Mesothelial cell of epicardium (in vitro differentiated cells): ENCODE measurements at places on chromosomes 3 and 15. TPM values are rescaled to one million over a fixed set of nuclear protein-coding genes. Genes with fewer than 3 reads are reported as not detected.

- H3K4me1 ChIP-seq, result peaks cover 52% of the 10 kb centered on the region
- H3K36me3 ChIP-seq, result peaks cover 2% of the 10 kb centered on the region
- H3K27me3 ChIP-seq, result no peaks in the 10 kb centered on the region
- no peak overlapping the region for H3K27ac ChIP-seq
Observed at GRCh38 chr3:48437812-48438211, 2.1 kb downstream of the CCDC51 start.

DNA sequence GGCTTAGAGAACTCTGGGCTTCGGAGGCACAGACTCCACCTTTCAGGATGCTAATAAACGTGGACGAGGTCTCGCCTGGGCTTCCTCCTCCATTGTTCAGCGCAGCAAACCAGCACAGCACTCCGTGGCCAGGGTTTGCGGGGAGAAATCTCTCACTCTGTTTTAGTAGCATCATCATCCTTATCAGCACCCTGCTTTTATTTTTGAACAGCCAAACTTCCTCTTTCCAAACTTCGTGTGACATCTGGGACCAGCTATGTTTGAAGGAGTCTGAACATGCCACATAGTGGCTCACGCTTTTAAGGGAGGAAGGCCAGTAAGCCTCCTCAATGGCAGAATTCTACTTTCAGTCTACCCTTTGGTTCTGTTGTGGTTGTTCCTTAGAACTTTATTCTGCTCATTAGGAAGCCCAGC is 149.0 kb downstream of the PGPEP1L start:
- no peaks in the 10 kb centered on the region for H3K27me3 ChIP-seq
- DNase-seq, result no peak
- peaks cover 77% of the 10 kb centered on the region for H3K4me1 ChIP-seq
- no peak overlapping the region for H3K4me3 ChIP-seq
- no peaks in the 10 kb centered on the region for H3K36me3 ChIP-seq
- peak overlapping the region; percentile 37 for H3K27ac ChIP-seq

The FAM3D gene
- 0.16 TPM in 1 of 3 replicates, not detected in the others for total RNA-seq

DNA sequence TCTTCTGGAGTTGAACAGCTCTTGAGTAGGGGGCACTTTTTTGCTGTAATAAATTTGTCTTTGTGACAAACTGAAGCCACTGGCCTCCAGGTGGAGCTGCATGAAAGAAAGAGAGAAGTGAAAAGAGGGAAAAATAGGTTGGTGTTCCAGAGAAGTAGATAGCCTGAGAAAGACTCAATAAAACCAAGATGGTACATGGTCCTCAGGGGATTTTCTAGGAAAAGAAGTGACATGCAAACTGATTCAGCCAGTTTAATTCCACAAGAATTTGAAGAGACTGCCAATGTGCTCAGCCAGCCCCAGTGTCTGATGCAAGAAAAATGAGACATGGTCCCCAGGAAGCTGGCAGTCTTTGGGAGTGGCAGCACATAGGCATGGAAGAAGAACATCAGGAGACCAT is 152.7 kb downstream of the CD47 start:
- peaks cover 35% of the 10 kb centered on the region for H3K4me1 ChIP-seq
- H3K4me3 ChIP-seq, result no peak overlapping the region
- no peak overlapping the region for H3K27ac ChIP-seq
- H3K27me3 ChIP-seq, result no peaks in the 10 kb centered on the region
- DNase-seq, result no peak
